ENCODE measurements at places on chromosomes 3 and 15.
A peak's percentile ranks its signal among the peaks of the same experiment; 100 is the strongest.

GRCh38 chr3:29711255-29711771 lies 430.4 kb downstream of the RBMS3 start:
- no peak for DNase-seq

DNA sequence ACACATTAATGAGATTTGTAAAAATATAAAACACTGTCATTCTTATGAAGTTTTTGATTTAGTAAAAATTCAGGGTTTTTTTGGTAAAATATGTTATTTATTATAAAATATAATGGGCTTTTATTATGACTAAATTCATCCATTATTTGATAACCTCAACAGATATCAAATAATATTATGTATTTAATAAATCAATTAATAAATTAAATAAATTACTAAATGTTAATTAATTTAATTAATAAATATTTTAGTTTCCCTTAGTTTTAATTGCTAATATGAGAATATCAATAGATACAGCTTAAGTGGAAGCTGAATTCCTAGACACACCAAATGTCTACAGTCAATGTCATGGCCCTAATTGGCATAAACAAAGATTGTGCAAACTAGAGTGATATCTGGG lies 82.3 kb upstream of the DGKG start:
- no peak for DNase-seq

DNA sequence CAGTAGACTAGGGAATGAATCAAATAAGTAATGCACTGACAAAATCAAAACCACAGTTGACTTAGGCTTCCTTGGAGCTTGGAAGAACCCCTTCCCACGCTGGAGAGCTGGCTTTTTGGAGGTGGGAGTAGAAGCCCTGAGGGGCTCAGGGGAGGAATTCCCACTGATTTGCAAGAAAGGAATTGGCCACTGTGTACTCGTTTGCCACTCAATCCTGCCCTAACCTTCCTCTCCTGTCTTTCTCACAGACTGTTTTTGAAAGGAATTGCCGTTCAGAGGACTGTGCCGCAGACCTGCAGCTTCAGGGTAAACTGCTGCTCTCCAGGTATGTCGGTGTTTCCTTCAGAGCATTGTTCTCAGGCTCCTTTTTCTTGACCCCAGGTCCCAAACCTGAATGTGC lies 208.2 kb upstream of the CTDSPL start:
- no peak for DNase-seq

DNA sequence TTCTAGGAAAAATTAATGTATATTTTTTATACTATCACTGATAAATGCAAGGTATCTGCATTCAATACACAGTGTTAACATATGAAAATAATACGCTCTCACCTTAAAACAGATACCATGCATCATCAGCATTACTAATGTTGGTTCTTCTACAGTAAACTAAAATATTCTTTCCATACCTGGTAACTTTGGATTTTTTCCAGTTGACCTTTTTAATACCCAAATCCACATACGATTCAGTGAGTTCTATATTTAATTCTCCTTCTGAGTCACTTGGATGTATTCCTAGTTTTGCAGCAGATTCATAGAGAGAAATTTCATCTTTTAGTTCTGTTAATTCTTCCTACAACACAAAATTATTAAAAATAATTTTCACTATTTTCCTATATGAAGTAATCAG lies 29.9 kb downstream of the CEP152 start:
- no peak for DNase-seq

GRCh38 chr3:123082370-123083065 lies 15.7 kb downstream of the PDIA5 start:
- no peak for DNase-seq

- DNase-seq: no peak
These were observed 8.4 kb upstream of the SLCO2A1 start for GRCh38 chr3:134038071-134038491.

DNA sequence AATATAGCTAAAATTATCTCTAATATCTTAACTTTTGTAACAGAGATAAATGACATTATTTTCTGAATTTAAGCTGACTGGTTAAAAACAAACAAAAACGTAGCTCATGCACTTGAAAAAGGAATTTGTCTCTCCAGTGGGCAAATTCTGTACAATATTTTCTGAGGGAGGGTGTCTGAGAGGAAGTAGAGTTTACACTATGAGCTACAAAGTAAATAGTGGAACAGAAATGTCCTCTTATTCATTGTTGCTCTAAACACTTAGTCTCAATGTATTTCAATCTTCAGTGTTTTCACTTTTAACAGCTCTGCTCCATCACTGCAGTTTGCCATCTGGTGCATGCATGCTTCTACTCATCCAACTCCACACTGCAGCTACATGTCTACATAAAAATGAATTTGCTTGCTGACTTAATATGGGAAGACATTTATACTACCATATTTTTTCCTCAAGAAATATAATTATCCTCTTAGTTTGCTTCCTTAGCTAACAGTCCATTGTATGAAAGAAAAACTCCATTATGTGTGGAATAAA lies 817.4 kb upstream of the LMCD1 start:
- no peak for DNase-seq

DNA sequence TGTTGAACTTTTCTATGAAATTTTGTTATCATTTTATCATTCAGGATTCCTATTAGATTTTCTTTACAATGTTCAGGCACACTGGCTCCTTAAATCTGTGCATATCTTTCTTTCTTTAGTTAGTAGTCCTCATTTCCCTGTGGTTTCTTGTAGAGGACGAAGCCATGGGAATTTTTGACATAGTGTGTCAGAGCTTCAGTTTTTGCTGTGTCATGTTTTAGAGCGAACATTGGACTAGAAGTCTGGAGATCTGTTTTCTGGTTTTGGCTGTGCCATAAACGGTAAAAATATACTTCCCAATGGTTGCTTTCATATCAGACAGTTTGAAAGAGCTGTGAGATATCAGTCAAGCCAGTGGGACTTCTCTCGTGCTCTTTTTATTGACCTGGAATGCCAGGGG lies 105.2 kb downstream of the CHCHD4 start:
- DNase-seq: no peak

DNA sequence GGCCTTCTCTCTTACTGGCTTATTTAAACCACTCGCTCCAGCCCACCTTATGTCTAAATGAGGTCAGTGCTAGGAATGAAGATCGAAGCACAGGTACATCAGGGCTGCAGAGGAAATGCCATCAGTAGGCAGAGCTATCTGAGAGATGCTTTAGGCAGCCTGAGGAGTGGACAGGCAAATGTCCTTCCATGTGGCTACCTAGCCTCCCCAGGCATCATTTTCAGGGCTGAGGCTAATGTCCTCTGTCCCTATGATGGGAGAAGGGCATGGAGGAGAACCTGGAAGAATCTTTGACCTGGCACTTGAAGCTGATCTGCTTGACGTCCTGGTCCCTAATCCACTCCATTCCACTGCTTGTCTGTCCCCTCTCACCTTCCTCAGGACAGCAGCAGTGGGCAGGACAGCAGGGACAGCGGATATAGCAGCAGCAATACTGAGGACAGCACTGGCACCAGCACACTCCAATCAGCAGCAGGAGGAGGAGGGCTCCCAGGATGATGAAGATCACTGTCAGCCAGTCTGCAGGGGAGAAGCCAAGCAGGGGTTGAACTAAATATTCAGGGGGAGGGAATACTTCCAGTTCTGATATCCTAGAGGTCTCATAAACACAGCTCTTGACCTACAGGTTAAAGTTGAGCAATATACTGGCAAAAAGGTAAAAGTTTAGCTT lies 21.0 kb downstream of the ILDR1 start:
- no peak for DNase-seq

DNA sequence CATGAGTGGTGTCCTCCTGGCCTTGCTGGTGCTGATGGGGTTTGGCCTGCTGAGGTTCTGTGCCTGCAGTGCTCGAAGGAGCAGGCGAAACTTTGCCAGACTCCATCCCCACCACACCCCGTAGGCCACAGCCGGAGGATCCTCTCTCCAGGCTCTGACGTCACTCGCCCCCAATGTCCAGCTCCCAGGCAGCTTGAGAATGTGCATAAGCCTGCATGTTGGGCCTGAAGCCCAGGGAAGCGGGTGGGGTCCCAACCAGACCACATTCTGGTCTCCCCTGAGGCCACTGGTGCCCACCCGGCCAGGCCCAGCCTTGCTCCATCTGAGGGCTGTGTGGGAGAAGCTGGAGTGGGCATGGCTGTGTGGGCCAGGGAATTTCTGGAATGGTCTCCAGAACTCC lies 109.8 kb downstream of the ASB7 start:
- no peak for DNase-seq

DNA sequence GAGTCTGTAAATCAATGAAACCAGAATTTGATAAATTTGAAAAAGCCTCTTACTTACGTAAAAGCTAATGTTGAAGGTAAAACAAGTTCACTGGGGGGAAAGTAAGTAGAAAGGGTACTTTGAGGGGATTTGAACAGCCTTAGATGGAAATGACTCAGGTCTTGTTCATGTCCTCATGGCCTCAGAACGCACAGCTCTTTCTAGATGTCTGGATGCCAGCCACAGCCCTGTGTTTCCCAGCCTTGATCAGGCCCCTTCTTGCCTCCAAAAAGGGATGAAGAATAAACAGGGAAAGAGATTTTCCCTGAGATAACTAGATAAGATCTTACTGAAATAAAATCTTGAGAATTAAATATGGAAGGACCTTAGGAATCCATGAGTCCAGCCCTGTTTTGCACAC lies 237.1 kb upstream of the GOLGA6L4 start:
- no peak for DNase-seq

GRCh38 chr15:55993804-55994560 lies 570 bp upstream of the NEDD4 start:
- peak; percentile 34 for DNase-seq

- DNase-seq: no peak
These were observed 12.3 kb downstream of the CA12 start for GRCh38 chr15:63369296-63369695.

GRCh38 chr3:66115858-66116654 lies 77.3 kb upstream of the MAGI1 start:
- DNase-seq: no peak

GRCh38 chr3:58179235-58180098 lies 31.3 kb downstream of the DNASE1L3 start:
- no peak for DNase-seq

DNA sequence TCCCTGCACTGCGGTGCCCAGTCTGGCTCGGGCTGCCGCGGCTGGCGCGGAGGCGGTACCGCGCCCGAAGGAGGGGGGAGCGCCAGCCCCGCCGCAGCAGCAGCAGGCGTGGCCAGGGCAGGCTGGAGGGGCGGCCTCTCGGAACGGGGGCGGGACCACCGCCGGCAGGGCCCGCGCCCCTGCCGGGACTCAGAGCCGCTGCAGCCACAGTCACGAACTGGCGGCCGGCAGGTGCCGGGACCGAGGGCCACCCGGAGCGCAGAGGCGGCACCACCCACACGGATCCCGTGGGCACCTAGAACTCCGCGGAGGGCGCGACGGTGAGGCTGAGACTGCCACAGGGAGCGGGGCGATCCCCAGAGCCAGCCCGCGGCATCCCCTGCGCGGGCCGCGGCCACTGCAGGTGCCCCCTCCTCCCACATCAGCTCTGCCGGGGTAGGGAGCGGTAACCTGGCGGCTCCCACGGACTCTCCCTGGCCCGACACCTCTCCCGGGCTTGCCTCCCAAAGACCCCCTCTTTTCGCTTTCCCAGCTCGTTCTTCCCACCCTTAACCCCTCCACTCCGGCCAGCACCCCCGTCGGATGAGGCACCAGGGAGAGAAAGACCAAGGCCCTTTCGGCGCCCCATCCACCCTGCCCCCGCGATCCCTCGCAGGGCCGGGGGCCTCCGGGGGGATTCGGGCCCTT lies at the start of gene VWA5B2:
TSS of gene VWA5B2 (plus strand) at position 192 of the 687 bp plus-strand sequence. CDS start 944 bp downstream, outside the sequence.
- peak; percentile 92 for DNase-seq

GRCh38 chr15:52383100-52383588 lies 87.5 kb upstream of the MYO5C start:
- no peak for DNase-seq

DNA sequence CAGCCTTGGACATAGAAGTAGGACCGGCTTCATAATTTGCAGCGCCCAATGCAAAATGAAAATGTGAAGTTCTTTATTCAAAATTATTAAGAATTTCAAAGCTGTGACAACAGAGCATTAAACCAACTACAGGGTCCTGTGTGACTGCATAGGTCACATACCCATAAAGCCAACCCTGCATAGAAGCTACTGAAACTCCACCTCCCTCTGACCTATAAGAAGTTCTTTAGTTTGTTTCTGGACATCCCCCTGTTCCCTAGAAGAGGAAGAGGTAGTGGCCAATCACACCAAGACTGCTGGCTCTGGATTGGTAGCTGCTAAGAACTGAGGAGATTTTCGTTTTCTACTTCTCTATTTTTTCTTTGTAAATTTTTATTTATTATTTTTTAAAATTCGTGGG lies 9.0 kb upstream of the SELENOT start:
- DNase-seq: no peak

GRCh38 chr15:71752604-71753289 lies 57.6 kb upstream of the NR2E3 start:
- peak; percentile 27 for DNase-seq

- DNase-seq: no peak
These were observed 237.5 kb upstream of the IL12A start for GRCh38 chr3:159751146-159751545.

DNA sequence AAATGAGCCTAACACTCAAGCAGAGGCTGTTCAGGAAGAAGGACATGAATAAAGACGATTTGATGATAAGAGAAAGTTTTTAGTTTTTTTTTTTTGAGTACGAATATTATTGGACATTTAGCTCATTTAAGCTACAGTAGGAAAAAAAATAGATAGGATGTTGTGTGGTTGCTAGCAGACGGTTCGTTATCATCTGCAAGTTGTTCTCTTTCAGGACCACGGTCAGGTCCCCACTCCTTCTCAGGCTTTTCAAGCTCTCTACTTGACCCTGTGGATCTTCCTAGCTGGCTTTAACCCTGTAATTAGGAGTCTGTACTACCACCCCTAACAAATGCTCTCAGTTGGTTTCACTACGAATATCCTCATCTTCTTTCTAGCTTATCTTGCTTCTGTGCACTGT lies 1.1 kb downstream of the KCNH8 start:
- DNase-seq: no peak

DNA sequence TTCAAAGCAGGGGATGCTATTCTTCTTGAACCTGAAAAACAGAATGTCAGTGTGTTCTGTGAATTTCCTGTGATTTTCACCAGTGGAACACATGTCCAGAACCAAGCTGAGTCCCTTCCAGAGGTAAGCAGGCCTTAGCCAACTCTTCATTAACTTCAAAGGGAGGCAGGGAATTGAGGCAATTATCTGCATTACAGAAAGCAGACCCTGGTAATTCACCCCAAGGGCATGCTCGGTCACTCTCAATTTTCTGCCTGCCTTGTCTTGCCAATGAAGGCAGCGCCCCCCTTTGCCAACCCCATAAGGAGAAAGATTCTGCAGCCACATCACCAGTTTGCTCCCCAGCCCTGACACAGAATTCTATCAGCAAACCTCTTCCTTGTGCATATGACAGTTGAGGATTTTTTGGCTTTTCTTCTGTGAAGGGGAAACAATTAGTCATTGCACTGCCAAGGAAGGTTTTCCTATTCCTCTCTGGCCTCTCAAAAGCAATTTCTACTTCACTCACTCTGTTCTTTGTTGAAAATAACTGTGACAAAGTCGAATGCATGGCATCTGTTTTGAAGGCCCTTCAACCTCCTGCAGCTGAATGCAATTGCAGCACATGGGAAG lies 85.3 kb downstream of the HHLA2 start:
- DNase-seq: peak; percentile 23

- DNase-seq: no peak
These were observed 636.8 kb downstream of the MECOM start for GRCh38 chr3:169026543-169027182.

GRCh38 chr3:88188436-88188835 lies 38.7 kb downstream of the C3orf38 start:
- DNase-seq: no peak
